ENCODE measurements at places on chromosomes 1 and 21.

DNA sequence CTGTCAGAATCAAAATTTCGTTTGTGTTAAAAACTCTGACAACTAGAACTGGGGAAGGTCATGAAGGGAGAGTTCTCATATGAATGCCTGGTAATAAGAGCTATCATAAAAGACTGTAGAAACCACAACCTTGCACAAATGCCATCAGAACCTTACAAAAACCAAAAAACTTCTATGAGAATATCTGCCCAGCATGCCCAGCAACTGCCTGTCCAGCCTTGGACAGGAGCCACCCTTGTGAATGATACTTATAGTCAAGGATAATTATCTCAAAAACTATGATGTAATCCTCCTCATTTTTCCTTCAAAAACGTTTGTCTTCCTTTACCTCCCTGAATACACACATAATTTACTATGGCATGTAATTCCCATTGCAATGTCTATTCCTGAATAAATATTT is 53.4 kb upstream of the C1orf185 start:
- DNase-seq: no peak

- no peak for DNase-seq
Measured at GRCh38 chr1:98824736-98825135, 163.2 kb downstream of the SNX7 start.

- DNase-seq: no peak
Measured at GRCh38 chr1:94927405-94928175, 680 bp upstream of the CNN3 start.

GRCh38 chr1:39050001-39050400 is 23.9 kb downstream of the NDUFS5 start:
- DNase-seq: no peak

DNA sequence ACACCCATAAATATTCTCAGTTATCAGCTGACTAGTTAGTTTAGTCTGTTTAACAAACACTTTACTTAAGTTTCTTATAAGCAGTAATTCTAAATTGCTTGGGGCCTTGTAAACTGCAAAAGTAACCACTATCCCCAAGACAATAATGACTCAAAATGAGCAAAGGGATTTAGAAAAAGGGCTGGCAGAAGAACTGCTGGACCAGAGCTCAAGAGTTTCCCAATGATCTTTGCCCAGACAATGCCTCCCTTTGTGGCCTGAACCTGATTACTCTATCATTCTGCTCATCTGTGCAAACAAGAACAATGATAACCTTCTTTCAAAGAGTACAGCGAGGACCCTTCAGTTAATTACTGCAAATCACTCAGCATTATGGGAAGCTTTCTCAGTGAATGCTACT is 123.5 kb downstream of the TIAM1 start:
- DNase-seq: no peak

- no peak for DNase-seq
Measured at GRCh38 chr1:65525266-65526048, 105.0 kb downstream of the LEPR start.

- no peak for DNase-seq
Measured at GRCh38 chr1:219312967-219313366, 139.3 kb downstream of the LYPLAL1 start.

GRCh38 chr1:41905093-41905675 is 13.5 kb downstream of the HIVEP3 start:
- DNase-seq: no peak

- no peak for DNase-seq
Measured at GRCh38 chr1:166789286-166789685, 50.0 kb upstream of the POGK start.

DNA sequence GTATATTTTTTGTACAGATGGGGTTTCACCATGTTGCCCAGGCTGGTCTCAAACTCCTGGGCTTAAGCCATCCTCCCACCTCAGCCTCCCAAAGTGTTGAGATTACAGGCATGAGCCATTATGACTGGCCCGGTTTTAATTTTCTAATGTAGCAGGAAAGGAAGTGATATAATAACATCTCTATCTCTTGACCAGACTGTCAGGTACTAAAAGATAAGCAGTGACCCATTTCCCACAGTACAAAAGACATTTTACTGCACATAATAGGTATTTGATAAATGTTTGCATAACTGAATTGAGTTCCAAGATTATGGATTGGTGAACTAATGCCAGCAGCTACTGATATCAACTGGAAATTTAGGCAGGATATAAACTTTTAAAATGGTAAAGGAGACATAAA is 4.0 kb downstream of the NVL start:
- no peak for DNase-seq

- no peak for DNase-seq
Measured at GRCh38 chr1:201766131-201766866, 62.7 kb upstream of the IPO9 start.

- DNase-seq: no peak
Measured at GRCh38 chr1:236733653-236734052, 47.4 kb downstream of the ACTN2 start.

GRCh38 chr21:41824466-41825207 is 54.5 kb downstream of the PRDM15 start:
- no peak for DNase-seq
